Stimulated activated CD4-positive, alpha-beta T cell treated with anti-CD3 and anti-CD28 coated beads, TNF-alpha, amount 100 ng/mL, for 4 hours (primary cell): ENCODE measurements at places on chromosomes 2 and 18.

DNA sequence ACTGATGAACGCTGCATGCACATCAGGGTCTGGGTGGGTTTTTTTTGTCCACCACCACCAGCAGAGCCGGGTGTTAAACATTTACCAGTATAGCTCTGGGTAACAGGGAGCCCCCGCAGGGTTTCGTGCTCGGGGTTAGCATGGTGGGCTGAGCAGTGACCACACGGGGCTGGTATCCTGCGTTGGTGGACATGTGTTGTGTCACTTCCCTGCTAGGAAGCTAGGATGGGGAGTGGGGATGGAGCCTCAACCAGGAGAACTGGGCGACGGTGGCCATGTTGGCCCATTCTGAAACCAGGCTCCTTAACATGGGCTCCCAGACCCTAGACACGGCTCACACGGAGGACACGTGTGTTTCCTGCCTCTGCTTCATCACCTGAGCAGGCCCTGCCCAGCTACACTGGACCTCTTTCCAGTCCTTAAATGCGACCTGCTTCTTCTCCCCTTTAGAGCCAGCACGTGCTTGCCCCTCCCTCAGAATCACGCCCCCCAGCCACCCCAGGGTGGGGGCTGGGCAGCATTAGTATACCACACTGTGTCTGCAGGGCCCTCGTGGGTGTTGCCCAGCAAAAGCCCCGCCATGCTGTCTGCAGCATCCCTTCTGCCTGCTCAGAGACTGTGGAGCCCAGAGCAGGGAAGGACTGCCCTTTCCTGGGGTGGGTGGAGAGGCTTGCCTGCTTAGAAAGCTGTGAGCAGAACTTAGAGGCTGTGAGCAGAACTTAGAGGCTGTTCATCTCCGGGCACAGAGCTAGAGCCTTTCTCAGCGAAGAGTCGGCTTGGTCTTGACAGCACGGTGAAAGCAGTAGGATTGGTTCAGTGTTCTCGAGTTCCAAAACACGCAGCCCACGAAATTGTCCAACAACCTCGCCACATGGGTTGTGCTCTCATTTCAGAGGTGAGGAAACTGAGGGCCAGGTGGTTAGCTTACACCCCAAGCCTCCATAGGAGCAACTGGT, 142.1 kb downstream of the KLHL29 start:
- DNase-seq: no peak

DNA sequence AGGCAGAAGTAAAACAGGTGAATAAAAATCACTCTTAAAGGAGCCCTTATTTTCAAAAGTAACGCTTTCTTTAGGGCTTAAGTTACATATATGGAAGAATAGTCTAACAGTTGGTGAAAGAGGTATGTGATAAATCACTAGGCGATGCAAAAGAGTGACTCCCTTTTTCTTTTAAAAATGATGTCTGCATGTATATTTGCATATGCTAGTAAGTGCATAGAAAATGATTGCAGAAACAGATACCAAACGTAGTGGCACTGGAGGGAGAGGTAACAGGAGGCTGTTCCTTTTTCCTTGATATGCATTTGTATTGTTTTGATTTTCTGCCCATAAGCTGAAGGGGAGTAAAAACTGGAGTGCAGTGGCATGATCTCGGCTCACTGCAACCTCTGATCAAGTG, 158.3 kb downstream of the PRPF40A start:
- DNase-seq: no peak

- no peak for DNase-seq
Measured at GRCh38 chr18:58097121-58097906, 53.3 kb downstream of the NEDD4L start.

- DNase-seq: no peak
Measured at GRCh38 chr2:231991664-231992063, 30.2 kb downstream of the DIS3L2 start.

DNA sequence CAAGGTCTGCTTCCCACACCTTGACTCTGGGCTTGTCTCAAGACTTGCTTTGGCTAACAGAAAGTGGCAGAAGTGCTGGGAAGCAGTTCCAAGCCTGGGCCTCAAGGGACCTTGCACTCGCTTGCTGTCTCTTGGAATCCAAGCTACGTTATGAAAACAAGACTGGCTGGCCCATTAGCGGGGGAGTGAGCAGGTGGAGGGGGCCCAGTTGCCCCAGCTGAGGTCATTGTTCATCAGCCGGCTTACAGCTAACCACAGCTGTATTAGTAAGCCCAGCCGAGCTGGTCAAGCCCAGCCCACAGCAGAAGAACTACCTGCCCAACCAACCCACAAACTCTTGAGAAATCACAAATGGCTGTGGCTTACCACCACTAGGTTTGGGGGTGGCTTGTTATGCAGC, 63.1 kb downstream of the MARCO start:
- DNase-seq: no peak
